Activated CD4-positive, alpha-beta T cell treated with anti-CD3 and anti-CD28 coated beads, Interleukin-2, amount 50 U/mL, for 1 hour (primary cell): ENCODE measurements at places on chromosomes 3 and 15.

GRCh38 chr3:190076601-190077394 is 43.9 kb downstream of the P3H2 start:
- no peak for DNase-seq

GRCh38 chr3:57864853-57865252 is 108.7 kb downstream of the SLMAP start:
- no peak for DNase-seq

DNA sequence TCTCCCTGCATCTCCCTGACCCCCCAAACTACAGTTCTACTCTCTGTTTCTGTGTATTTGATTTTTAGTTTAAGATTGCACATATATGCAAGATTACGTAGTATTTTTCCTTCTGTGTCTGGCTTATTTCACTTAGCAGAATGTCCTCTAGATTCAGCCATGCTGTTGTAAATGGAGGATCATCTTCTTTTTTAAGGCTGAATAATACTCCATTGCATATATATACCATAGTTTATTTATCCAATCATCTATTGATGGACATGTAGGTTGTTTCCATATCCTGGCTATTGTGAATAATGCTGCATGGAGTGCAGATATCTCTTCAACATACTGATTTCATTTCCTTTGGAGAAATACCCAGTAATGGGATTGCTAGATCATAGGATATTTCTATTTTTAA is 70.8 kb downstream of the RFTN1 start:
- no peak for DNase-seq

GRCh38 chr15:72078887-72079286 is 39.1 kb downstream of the MYO9A start:
- no peak for DNase-seq

DNA sequence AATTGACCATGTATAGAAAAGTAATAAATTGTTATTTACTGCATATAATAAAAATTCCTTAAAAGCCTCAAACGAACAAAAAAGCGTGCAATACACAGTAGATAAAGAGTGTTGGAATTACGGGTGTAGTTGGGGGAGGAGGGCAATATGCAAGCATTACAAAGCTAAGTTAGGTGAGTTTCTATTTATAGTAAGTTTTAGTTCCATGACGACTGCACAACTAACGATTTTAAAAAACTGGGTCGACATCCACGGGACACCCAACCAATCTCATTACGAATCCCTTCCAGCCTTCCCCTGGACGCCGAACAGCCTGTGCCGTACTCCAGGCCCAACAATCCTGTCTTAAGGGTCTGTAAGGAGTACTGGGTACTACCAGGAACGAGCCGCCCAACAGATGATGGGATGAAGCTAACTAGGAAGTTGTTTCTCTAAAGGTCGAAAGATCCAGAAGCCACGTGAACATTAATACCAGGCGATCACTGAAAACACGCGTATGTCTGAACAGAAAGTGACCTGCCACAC is 677 bp downstream of the POLQ start:
- no peak for DNase-seq

DNA sequence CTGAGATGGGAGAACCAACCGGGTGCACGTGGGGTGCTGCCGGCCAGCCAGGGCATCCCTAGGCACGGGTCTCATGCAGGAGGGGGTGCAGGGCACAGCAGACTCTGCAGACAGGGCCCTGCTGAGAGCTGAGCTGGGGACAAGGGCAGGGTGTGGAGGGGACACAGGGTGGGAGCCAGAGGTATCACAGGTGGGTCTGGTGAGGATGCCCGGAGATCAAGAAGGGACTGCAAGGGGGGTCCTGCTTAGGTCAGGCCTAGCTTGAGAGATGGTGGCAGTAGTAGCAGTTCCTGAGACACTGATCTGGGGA is 39.5 kb upstream of the PRR23E start:
- no peak for DNase-seq

DNA sequence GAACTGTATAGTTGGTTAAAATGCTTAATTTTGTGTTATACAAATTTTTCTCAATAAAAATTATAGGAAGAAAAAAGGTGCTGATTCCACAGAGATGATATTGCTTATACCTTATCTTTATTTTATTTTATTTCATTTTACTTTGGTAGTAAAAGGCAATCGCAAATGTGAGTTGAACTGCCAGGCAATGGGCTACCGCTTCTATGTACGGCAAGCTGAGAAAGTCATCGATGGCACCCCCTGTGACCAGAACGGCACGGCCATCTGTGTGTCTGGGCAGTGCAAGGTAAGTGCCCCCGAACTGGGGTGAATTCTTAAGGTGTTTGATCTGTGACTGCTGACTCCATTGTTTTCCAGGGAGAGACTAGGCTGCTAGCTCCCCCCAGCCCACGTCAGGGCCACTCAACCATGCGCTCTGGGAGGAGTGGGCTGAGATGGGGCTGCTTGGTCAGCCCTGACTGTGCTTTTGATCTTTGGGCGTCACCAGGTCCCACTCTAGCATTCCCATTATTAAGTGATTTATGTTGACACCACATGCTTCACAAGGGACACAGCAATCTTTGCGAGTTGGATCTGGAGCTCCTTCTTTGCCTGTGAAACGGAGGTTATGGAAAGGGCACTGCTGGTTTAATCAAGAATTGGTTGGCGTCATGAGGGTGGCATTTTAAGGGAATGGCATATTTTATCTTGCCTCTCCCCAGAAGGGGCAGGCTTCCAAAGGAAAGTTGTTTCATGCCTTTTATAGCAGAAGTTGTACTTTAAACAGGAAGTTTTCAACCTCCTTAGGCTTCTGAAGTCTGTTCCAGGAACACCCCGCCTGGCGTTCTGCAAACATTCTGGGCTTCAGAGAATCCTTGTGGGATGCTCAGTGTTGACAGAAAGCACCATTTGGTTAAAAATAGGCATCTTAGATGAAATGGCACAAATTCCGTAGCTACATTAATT is 296.5 kb downstream of the THSD4 start:
- no peak for DNase-seq

DNA sequence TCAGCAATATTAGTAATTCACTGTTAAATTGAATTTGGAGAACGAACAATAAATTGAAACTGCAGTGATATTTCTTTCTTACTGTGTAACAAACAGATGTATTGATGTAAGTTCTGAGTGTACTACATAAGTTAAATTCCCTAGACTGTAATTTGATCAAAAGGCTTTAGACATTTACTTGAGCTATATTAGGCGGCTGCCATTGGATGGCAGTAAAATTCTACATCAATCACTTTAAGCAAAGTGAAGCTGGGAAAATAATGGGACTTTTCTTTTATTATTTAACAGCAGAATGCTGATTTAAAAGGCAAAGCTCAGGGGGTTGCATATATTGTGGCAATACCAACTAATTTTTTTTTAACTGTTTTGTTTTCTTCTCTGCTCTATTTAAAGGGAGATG is 212.6 kb upstream of the PLSCR5 start:
- DNase-seq, result no peak

DNA sequence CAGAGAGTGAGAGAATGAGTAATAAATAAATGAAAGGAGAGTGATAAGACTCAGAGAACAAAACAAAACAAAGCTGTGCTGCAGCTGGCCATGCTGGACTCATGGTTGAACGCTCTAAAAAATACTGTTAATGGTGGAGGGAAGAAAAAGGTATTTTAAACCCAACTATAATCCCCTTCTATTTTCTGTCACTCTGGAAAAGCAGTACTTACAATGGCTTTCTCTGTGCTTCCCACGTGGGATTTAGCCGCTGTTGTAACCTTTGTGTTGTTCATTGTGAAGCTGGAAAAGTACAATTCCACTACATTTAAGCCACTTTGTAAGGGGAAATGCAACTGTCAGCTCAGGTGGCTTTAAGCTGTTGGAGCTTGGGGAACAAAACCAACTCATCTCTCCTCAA is 917.7 kb downstream of the IGSF11 start:
- DNase-seq, result no peak

- DNase-seq, result no peak
These were observed 6.0 kb downstream of the SNRPA1 start for GRCh38 chr15:101288905-101289513.

- no peak for DNase-seq
These were observed 303.5 kb upstream of the TPM1 start for GRCh38 chr15:62739082-62739481.

- DNase-seq, result no peak
These were observed 55.7 kb downstream of the RLBP1 start for GRCh38 chr15:89165677-89166076.

GRCh38 chr3:30294241-30294667 is 312.1 kb upstream of the TGFBR2 start:
- DNase-seq, result no peak

GRCh38 chr3:48919215-48920138 is 835 bp downstream of the ARIH2 start:
- DNase-seq, result peak; percentile 43

GRCh38 chr3:135694142-135694541 is 271.4 kb upstream of the PPP2R3A start:
- DNase-seq, result no peak
